Activated CD8-positive, alpha-beta memory T cell treated with anti-CD3 and anti-CD28 coated beads, Interleukin-2, amount 50 U/mL, for 4 hours (primary cell): ENCODE measurements at places on chromosomes 1 and 21.

DNA sequence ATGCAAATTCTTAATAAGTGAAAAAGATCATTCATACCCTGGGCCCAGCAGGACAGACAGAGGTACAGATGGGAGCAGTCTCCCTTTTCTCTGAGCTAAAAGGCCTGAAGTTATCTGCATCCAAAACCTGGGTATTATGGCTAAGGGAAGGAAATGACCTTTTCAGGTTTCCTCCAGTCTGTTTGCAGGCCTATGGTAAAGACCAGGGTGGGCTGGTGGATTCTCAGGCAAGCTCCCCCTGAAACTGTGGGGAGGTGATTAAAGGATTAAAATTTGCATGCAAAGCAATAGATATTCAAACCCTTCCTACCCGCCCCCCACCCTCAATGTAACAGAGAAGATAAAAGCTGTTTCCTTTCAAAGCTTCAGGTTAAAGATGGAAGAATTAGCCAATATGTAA is 471.8 kb upstream of the RUNX1 start:
- no peak for DNase-seq

DNA sequence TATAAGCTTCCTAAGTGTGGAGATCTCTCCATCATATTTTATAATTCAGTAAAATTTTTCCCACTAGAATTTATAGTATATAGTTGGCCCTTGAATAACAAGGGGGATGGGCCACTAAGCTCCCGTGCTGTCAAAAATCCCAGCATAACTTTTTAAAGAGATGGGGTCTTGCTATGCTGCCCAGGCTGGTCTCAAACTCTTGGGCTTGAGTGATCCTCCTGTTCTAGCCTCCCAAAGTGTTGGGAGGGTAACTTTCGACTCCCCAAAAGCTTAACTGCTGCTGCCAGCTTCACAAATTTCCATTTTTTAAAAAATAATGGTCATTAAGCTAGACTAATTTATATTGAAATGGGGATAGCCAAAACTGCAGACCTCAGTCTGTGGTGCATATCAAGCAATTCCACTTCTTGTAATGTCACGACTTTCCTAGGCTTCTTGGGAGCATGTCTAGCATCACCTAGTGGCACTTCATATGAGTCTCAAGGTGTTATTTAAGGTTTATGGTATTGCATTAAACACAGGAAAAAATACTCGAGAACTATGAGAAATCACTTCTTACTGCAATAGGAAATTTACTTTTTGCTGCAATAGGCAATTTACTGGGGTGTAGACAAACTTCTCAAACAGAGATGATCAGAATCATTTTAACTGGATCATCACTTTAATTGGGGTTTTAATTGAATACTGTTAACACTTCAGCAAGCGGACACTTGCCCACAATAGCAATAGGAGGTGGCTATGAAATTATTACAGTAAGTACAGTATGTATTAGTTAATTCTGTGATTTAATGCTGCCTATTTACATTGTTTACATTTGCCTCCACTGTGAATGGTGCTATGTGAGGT is 19.3 kb upstream of the ACTA1 start:
- DNase-seq = no peak

DNA sequence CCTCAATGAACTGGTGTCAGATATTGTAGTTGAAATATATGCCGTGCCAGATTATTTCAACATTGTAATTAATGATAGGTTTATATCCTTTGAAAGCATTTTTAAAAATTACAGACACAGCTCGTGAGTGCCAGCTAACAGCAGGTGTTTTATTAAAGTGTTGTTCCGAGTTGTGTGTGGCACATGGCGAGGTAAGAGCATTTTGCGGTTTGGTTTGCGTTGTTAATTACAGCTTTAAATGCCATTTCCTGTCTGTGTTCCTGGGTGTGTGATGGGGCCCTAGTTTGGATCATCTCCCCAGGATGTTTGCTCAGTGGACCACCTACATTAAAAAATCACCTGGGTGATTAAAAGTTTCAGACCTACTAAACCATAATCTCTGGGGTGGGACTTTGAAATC is 97.4 kb downstream of the PRDM2 start:
- no peak for DNase-seq

DNA sequence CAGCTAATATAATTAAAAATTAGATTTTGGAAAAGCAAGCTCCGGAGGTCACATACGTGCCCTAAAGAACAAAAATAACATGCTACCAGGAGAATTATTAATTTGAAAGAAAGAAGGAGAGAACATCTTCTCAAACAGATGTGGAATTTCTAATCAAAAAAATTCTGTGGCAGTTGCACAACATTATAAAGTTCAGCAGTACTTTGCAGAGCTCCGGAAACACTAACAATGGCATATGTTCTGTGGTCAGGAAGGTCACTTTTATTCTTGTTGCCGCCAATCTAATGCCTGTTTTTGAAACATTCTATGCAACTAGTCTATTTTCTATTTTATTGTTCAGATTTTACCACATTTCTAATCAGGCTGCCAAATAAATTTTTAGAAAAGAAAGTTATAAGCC is 186.8 kb downstream of the SMYD3 start:
- no peak for DNase-seq

DNA sequence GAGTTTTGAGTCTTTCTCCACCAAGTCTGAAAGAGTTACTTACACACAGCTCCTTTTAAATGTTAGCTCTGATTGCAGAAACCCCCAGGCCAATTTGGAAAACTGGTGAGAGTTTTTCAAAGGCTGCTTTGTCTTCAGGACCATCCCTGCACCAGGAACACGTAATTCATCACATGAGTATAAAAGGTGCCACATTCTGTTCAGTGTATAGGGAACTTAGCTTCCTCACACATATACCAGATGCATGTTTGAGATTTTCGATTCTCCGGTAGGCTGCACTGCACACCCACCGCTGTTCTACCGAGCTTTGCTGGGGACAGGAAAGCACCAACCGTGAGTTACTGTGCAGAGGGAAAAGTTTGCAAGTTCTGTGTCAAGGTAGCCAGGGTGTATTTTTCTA is 28.3 kb upstream of the KCNK2 start:
- no peak for DNase-seq

DNA sequence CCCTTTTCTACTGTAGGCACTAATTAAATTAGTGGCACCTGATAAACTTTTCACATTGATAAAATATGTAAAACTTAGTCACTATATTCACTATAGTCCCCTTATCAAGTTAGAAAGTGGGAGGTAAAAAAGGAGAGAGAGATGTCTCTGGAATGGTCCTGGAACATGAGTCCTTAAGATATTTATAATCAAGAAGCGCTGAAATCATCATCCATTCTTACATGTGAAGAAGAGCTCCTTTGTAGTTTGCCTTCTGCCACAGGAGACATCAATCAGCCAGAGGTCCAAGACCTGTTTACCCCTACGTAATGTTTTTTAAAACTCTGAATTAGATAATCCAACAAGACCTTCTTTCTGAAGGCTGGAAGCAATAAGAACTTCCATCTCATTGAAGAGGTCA is 65.3 kb downstream of the GATAD2B start:
- DNase-seq = no peak

DNA sequence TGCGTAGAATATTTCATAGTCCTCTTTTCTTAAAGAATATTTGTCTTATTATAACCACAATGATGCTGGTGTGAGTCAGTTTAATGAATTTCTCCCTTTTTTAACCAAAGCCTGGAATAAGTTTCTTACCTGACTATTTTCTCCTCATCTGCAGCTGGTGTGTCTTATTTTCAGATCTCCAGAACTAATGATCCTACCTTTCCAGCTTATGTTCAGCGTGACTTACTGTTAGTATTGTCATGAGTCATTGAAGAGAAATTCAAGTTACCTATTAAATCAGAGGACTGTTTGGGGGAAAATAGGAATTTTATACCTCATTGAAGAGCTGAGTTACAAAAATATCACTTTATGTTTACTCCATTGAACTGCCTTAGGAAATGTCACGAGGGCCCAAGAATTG is 482.1 kb downstream of the RWDD3 start:
- DNase-seq = no peak

- DNase-seq = peak; percentile 58
Observed at GRCh38 chr1:156608036-156608674, 6.9 kb upstream of the GPATCH4 start.

DNA sequence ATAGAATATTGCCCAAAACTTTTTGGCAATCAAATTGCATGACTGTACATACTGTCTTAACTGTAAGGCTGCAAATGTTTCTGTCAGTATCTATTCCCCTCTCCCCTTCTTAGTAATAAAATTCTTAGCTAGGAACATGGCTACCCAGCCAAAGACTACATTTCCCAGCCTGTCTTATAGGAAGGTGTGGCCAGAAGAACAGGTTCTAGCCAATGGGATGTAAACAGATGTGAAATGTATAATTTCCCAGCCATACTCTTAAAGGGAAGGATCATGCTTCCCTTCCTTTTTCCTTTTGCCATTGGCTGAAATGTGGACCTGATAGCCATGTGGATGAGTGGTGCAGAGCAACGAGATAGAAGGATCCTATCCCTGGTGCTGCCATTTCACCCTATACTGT is 7.0 kb upstream of the HIVEP3 start:
- no peak for DNase-seq

- DNase-seq = no peak
Observed at GRCh38 chr1:30318413-30318812, 405.0 kb downstream of the MATN1 start.

GRCh38 chr1:156502391-156502893 is 1.9 kb upstream of the MEF2D start:
- DNase-seq = no peak

- no peak for DNase-seq
Observed at GRCh38 chr1:243543501-243543900, 287.7 kb downstream of the SDCCAG8 start.

GRCh38 chr1:230328342-230329015 is 97.7 kb downstream of the PGBD5 start:
- DNase-seq = no peak

- DNase-seq = no peak
Observed at GRCh38 chr1:195754874-195755273, 853.4 kb downstream of the KCNT2 start.

DNA sequence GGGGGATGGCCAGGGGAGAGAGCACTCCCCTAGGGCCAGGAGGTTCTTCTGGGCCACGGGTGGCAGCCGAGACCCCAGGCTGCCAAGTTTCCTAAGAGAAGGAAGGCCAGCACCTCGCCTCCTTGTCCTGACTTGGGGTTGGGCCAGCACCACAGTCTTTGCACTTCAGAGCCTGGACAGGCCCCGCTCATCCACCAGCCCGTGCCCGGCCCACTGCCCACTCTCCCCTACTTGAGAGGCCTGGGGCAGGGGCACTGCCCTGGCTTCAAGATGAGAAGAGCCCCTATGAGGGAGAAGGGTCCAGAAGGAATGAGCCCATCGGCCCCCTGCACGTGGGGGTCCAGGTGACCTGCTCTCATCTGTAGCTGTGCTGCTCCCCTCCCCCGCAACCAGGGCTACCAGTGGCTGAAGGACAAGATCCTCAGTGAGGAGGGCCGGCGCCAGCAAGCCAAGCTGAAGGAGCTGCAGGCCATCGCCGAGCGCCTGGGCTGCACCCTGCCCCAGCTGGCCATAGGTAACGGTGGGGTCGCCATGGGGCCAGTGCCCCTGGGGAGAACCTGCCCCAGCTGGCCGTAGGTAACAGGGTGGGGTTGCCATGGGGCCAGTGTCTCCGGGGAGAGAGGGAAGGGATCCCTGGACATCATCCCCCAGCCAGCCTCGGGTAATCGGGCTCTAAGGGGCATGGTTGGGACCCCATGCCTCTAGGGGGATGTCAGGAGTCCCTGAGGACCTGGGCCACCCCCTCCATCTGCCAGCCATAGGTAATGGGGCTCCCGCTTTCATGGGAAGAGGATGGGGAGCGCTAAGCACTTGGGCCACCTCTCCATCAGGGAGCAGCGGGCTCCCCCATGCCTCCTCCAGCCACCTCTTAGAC is 50.8 kb downstream of the KCNAB2 start:
- no peak for DNase-seq

DNA sequence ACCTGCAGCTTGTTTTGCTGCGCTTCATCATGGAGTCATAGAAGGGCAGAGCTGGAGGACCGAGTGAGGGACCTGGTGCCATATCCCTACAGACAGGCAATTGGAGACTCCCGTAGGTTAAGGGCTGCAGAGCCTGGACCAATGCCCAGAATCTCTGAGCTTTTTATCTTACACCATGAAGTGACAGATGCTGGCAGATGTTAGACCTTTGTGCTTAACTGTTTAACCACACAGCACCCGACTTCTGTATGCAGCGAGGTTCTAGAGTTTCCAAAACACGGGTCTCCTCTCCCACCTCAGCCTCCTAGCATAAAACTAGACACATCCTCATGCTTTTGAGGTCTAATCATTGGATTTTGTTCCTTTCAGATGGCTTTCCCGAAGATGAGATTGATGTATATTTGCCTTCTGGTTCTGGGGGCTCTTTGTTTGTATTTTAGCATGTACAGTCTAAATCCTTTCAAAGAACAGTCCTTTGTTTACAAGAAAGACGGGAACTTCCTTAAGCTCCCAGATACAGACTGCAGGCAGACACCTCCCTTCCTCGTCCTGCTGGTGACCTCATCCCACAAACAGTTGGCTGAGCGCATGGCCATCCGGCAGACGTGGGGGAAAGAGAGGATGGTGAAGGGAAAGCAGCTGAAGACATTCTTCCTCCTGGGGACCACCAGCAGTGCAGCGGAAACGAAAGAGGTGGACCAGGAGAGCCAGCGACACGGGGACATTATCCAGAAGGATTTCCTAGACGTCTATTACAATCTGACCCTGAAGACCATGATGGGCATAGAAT is 47.6 kb downstream of the B3GALT5 start:
- no peak for DNase-seq

- no peak for DNase-seq
Observed at GRCh38 chr1:46653405-46653958, 14.7 kb downstream of the ATPAF1 start.
